AG20443 (cell line): ENCODE measurements at places on chromosomes 5 and 9.
A peak's percentile ranks its signal among the peaks of the same experiment; 100 is the strongest.

GRCh38 chr5:173729079-173729765 lies 112.8 kb upstream of the BOD1 start:
- DNase-seq: no peak

DNA sequence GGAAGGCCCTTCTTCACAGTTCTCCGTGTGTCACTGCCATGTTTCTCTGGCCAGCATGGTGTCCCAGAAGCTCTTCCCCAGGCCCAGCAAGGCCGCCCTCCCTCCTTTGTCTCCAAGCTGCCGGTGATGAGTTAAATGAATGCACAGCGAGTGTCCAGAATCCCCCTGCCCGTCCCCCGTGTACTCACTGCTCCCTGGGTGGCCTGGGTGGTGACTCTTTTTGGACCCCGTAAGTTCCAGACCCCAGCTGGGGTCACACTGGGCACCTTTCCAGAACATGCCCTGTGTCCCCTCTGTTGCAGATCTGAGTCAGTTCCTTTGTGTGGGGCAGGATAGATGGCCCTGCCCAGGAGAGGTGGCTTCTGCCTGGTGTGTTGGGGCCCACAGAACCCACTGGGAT lies 95.0 kb downstream of the MRPL36 start:
- DNase-seq: no peak

DNA sequence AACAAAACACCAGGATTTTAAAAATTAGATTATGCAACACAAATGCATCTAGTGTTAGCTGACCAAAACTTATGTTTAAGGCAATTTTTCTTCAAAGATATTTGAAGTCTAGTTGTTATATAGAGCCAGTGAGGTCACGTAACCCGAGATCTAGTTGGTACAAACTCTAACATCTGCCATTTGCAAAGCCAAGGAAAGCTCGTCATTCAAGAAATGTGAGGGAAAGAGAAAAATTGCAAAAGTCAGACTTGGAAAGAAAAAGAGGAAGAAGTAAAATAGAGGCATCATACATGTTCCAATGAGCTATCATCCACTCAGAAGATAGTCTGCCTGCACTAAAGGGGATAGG lies 293.4 kb upstream of the PUM3 start:
- no peak for DNase-seq

- peak; percentile 81 for DNase-seq
Measured at GRCh38 chr9:136312436-136312835, 8.5 kb upstream of the CCDC187 start.

DNA sequence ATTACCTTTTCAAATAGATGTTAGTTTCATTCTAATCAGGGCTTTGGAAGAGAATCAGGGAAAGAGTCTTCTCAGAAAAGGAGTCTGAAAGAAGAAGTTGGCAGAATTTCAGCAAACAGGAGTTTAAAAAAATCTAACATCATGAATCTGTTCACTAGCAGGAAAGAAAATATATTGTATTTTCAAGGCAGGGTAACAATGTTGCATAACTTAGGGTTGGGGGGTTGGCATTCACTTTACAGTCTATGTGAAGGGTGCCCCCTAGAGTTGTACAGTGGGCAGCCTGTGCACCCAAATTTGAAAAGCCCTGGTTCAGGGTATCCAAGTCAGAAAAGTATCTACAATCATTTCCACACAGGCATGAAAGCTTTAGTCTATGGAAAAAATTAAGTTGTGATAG lies 348.4 kb upstream of the SLC30A5 start:
- no peak for DNase-seq

DNA sequence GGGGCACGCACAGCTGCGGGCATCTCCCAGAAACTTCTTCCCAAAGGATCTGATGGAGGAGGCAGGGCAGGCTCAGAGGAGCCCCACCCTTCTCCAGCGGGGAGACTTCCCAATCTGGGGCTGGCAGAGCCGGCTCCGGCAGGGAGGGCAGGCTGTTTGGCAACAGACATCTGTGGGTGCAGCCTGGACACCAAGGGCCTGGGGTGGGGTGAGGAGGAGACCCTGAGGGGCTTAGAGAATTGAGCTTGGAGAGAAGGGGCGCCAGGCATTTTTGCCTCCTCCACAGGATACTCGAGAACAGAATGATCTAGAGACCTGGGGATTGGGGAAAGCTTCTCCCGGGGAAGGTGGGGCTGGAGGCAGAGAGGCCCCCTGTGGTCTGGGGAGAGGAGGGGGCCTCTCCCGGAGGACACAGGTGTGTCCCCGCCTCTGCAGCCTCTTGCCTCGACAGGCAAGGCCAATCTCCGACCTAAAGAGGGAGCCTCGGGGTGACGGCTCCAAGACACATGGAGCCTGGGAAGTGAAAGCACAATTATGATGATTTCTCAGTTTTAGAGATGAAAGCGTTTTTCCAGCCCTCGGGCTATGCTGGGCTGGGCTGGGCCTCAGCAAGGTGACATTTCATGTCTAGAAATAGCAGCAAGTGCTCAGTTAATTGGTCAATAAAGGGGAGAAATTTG lies 8.4 kb downstream of the LHX3 start:
- DNase-seq: no peak

DNA sequence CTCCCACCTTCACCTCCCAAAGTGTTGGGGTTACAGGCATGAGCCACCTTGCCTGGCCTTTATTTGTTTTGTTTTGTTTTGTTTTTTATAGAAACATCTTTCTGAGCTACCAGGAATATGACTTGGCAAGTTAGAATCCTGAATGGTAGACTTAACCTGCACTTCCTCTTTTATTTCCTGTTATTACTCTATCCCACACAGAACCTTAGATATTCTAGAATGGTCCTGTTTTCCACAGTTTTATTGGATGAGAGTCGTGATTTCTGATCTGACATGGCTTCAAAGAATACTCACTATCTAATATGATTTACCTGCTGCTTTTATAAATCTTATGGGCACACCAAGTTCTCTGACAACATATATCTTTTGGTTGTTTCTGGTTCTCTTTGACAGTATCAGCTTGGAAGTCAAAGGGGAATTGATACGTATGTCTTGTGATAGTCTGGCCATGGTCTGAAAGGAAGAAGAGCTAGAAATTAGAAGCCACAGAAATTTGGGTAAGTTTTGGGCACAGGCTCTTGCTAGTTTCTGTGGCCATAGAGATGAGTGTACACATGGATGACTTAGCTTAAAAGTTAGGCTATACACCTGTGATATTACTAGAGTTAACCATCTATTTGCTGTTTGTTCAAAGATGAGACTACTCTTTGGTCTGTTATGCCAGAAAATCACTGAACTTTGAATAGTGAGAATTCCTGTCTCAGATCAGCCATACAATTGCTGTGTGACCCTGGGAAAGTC lies 4.7 kb upstream of the PANK3 start:
- no peak for DNase-seq

GRCh38 chr9:71001780-71002386 lies 119.5 kb downstream of the TRPM3 start:
- no peak for DNase-seq

GRCh38 chr5:67268231-67269021 lies 71.8 kb upstream of the CD180 start:
- DNase-seq: peak; percentile 83

- DNase-seq: peak; percentile 59
Measured at GRCh38 chr9:92278110-92278509, 15.4 kb downstream of the IARS1 start.

DNA sequence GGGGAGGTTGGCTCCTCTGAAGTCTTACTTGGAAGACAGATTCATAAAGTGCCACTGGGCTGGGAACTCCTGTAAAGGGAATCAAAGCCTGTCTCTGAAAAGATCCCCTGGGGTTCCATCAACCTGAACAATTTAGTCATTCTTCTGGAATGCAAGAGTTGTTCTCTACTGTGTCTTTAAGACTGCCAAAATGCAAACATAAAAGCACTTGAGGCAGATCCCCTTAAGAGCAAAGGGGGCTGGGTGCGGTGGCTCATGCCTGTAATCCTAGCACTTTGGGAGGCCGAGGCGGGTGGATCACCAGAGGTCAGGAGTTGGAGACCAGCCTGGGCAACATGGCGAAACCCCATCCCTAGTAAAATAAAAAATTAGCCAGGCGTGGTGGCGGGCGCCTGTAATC lies 16.7 kb downstream of the CDKN2AIPNL start:
- no peak for DNase-seq

GRCh38 chr5:153135411-153135810 lies 355.1 kb upstream of the GRIA1 start:
- DNase-seq: no peak

GRCh38 chr5:84364043-84364442 lies 20.6 kb downstream of the EDIL3 start:
- DNase-seq: no peak

- no peak for DNase-seq
Measured at GRCh38 chr5:167684251-167684650, 607.2 kb upstream of the WWC1 start.

GRCh38 chr5:4949108-4949507 lies 191.0 kb upstream of the ADAMTS16 start:
- DNase-seq: no peak

GRCh38 chr5:145324101-145324500 lies 511.0 kb downstream of the PRELID2 start:
- DNase-seq: peak; percentile 10

GRCh38 chr9:137812356-137813023 lies 65.1 kb upstream of the CACNA1B start:
- no peak for DNase-seq

DNA sequence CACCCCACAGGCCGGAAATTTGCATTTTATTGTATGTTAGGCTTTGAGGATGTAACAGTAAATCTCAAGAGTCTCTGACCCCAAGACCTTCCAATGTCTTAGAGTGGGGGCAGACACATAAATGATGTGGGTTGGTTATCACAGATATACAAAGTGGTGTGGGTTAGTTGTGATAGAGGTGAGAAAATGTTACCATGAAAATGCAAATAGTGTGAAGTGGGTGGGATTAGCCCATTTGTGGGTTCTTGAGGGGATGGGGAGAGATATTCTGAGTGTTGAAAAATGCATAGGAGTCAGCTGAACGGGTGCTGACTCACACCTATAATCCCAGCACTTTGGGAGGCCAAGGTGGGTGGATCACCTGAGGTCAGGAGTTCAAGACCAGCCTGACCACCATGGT lies 7.9 kb upstream of the RNF145 start:
- no peak for DNase-seq

DNA sequence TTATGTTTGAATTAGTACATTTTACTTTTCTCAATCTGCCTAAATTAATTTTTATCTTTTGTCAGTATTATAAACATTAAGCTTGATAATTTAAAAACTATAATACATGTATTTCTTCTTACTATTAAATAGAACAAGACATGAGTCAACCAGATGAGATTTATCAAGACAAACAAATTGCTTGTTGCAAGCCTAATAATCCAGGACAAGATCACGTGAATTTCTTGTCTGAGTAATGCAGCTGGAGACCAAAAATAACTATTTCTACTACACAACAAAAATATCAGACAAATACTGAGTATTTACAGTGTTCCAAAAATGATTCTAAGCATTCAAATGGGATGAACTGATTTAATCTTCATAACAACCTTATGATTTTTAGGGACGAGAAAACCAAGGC lies 339.1 kb upstream of the PRR16 start:
- DNase-seq: no peak

DNA sequence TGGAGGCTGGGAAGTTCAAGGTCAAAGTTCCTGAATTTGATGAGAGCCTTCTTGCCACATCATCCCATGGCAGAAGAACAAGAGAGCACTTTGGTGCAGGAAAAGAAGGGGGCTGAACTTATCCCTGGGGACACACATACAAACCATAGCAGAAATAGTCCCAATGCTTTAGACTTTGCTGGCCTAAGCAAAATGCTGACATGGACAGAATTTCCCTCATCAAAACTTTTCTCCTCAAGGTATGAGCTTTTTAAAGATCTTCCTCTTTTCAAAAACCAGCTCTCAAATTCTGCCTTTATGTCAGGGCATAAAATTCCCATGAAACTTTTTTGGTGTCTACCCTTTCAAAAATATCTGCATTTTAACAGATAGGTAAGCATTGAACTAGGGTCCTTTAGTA lies 341.8 kb upstream of the SMARCA2 start:
- DNase-seq: no peak

DNA sequence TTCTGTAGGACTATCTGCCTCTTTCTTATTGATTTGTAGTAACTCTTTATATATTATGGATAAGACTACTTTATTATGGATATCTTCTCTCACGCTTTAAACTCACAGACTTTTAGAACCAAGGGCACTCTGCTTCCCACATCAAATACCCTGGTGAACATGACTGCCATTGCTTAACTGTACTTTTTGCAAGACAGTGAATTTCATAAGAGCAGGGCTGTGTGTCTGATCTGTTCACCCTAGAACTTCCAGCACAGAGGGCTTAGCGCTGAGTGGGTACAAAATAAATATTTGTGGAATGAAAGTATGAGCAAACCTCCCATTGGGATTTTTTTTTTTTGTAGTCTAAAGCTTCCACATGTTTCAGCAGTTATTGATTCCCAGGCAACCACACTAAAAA lies 84.8 kb downstream of the CFAP77 start:
- no peak for DNase-seq

DNA sequence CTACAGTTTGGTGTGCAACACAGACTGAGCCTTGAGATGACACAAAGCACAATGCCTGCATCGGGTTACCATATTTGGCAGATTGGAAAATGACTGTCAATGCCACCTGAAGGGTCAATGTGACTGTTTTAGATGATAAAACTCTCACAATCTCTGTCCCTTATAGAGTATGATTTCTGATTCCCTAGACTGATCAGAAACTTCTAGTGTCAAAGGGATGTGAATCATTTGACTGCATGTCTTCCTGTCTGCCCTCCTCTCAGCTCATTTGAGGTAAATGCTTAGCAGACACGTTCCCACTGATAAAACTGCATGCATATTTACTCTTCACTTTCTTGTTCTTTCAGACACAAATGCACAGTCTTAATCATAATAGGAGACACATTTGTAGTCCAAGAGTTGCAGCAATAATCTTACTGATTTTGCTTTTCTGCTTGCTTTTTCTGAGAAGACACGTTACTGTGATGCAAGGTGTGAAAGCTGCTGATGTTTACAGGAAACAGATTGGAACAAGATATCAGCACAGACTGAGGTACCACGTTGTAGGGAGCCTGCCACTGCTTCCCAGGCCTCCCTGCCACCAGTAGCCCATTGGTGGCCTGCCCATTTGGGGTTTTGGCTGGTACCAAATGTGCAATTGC lies 77.8 kb downstream of the GCNT4 start:
- DNase-seq: no peak

DNA sequence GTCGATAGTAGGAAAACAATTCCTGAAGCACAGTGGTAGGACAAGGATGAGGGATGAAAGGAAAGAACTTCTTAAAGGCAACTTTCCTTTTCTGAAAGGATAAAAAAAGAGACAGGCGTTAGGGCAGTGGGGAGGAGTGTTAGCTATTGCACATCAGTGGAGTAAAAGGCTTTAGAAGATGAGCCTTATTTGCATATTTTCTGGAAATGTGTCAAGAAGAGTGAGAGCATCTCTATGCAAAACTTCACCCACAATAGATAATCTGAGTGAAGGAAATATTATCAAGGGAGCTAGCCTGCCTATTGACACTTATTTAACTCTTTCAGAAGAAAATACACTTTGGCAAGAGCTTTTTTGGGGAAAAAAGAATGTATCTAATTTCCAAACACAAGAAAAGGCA lies 151.6 kb downstream of the MACIR start:
- no peak for DNase-seq

DNA sequence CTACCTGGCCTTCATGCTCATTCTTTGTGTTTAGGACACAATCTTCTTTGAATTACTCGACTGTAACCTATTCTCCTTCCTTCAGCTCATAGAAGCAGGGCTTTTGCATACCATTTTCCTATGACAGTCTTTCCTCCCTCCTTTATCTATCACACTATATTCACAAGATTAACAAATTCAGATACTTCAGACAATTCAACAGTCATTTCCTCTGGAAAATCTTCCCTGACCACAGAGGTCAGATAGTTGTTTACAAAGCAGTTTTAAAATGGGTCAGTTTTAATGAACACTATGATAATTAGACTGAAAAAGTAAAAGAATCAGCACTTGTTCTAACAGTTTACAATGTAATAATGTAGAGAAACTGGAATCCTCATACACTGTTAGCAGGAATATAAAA lies 4.3 kb downstream of the CAAP1 start:
- DNase-seq: no peak
